ENCODE measurements at places on chromosomes 6 and 20.

GRCh38 chr6:44272999-44273566 is 2.8 kb downstream of the TMEM151B start:
- DNase-seq = no peak

DNA sequence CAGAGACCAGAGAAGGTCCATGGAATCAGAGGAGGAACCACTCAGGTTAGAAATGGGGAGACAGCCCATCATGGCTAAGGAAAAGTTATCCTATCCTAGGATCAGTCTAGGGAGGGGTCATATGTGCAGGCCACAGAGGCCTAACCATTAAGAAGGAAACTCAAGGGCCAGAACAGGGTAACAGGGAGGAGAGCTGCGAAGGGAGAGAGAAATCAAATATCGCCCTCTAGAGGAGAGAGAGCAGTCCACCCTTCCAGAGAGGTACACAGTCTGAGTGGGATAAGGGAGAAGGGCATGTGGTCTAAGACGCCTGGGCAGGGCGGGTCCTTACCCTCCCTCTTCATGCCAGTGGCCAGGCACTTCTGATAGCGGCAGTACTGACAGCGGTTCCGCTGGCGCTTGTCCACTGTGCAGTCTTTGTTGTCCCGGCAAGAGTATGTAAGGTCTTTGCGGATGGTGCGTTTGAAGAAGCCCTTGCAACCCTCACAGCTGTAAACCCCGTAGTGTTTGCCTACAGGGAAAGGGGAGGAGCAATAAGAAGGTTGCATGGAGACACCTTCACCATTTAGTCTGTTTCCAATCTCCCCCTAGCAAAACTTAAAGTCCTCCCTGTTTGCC is 2.9 kb downstream of the RXRB start:
- DNase-seq = peak; percentile 66

DNA sequence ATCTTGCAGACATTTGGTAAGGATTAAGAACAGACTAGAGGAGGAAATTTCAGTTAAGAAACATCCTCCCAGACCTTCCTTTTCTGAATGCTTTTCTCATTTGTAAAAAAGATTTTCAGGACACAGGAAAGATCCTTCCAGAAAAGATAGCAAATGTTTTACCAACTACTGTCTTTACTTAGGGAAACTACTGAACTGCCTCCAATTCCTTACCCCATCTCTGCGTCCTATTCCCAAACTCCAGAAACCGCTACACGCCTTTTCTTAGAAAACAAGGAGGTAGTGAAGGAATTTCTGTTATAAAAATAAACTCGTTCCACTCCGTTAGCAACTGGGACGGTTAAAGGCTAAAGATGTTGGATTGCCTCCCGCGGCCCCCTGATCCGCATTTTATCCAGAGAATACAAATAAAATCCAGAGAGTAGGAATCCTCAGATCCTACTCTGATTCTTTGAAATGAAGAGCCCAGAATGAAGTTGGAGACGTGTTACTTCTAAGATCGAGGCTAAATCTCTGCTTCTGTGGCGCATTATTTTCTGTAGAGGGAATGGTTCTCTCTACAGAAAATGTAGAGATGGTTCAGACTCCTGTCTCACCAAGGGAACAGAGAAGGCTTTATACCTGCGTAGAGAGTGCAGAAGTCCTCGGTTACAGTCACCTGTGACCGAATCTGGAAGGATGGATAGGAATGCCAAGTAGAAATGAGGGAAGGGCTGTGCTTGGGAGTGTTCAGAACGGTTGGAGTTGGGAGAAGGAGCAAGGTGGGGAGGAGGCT is 133.0 kb downstream of the GPX5 start:
- DNase-seq = peak; percentile 21

- no peak for DNase-seq
Measured at GRCh38 chr6:42007286-42008137, 42.8 kb upstream of the TAF8 start.

DNA sequence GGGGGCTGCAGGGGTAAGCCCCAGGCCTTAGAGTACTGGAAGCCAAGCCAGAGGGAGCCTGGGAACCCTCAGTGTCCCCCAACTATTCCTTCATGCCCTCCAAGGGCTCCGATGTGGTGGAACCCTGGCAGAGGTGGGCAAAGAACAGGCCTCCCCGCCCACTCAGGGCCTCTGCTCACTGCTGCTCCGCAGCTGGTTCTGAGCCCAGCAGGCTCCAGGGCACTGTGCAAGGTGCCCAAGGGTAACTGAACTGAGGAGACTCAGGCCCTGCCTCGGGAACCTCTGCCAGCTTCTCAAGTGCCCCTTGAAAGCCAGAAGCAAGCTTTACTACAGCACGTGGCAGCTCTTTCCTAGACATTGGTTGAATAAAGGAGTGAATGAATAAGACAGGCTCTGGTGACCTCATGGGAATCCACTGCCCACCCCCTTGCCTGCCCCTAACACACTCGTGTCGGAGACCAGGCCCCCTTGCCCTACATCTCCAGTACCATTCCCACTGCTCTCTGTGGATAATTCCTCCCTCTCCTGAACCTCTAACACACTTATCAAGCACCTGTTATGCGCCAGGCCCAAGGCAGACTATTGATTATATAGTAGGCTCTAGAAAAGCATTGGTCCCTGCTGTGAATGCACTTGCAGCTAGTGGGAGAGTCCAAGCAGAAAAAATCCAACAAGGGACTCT is 55.0 kb downstream of the TOX2 start:
- DNase-seq = no peak

- DNase-seq = no peak
Measured at GRCh38 chr20:62964700-62965099, 12.2 kb downstream of the SLC17A9 start.

DNA sequence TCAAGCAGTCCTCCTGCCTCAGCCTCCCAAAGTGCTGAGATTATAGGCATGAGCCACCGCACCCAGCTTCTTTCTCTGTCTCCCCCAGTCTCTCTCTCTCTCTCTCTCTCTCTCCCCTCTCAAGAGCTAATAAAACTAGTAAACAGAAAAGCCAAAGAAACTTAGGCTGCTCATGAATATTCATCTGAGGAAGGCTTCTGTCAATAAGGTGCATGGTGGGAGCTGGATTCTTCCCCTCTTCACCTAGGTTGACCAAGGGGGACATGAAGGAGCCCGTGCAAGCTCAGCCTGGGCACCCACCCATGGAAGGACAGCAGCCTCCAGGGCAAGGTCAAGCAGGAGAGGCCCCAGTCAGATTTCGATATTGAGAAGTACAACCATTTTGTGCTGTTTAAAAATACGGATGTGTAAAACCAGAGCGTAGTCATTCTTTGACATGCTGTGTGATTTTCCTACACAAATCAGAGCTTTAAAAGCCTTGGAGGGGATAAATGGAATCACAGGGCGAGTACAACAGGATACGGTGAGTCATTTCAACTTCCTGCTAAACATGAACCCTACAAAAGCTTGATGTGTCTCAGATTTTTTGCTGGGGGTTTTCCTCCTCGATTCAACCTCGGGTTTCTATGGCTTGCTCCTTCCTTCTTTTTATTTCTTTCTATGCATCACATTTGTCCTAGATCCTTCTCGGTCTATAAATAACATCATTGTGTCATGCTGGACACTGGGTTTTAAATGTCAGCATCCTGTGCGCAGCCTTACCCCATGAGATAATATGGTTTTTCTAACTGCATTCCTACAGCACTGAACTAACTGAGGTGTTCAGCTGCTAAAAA is 368.9 kb upstream of the JARID2 start:
- peak; percentile 82 for DNase-seq

DNA sequence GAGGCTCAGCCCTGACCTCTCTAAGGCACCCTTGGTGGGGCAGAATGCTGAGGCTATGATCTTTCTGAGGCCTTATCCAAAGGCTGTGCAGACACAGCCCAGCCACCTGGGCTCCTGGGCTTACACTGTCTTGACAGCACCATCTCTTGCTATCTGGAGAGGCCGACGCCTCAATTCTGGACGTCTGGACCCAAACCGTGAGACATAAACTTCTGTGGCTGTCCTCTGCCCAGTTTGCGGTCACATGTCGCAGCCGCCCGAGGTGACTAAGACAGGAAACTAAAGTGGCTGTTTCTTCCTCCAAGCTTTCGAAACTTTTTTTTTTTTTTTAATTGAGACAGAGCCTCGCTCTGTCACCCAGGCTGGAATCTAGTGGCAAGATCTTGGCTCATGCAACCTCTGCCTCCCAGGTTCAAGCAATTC is 49.3 kb downstream of the PRR18 start:
- DNase-seq = peak; percentile 25

DNA sequence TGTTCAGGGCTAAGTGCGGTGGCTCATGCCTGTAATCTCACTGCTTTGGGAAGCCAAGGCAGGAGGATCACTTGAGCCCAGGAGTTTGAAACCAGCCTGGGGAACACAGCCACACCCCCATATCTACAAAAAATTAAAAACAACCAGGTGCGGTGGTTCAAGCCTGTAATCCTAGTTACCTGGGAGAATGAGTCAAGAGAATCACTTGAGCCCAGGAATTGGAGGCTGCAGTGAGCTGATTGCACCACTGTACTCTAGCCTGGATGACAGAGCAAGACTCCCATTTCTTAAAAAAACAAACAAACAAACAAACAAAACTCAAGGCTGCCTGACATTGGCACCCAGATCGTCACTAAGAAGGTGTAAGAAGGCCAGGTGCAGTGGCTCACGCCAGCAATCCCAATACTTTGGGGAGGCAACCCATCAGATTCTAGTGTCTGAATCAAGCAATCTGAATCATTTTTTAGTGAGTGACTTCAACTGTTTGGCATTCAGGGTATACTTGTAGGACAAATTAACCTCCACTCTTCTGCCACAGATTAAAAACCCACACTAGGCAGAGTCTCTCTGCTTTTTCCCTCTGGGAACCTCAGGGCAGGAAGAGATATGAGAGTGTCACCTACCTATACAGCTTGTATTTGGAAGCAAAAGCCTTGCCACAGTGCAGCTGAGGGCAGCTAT is 6.1 kb downstream of the PLAGL2 start:
- no peak for DNase-seq

GRCh38 chr6:63739094-63739687 is 103.6 kb downstream of the PHF3 start:
- no peak for DNase-seq

DNA sequence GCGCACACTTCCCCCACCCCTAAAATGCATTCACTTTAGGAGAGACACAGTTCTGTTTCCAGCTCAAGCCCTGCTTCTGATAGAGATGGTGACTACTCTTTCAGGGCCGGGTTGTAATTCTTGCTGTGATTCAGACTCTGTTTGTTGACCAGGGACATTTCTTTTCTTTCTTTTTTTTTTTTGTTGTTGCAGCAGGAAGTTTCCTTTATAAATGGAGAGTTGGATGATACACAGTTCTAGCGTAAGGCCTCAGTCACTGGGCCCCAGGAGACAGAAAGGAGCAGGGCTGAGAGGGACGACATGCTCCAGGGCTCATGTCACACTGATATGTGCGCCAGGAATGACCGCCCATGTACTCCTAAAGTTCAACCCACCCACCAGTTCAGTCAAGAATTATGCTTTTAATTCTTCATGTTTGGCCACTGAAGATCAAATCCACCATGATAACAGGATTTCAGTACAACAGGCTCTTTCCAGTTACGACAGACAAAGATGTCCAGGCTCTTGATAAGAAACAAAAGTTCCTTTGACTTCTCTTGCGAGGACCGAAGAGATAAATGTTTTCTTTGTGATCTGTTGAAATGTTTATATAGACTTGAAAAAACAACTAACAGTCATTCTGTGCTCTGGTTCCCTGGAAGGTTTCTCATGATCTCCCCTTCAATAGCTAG is 142.5 kb downstream of the CD164 start:
- DNase-seq = peak; percentile 59

DNA sequence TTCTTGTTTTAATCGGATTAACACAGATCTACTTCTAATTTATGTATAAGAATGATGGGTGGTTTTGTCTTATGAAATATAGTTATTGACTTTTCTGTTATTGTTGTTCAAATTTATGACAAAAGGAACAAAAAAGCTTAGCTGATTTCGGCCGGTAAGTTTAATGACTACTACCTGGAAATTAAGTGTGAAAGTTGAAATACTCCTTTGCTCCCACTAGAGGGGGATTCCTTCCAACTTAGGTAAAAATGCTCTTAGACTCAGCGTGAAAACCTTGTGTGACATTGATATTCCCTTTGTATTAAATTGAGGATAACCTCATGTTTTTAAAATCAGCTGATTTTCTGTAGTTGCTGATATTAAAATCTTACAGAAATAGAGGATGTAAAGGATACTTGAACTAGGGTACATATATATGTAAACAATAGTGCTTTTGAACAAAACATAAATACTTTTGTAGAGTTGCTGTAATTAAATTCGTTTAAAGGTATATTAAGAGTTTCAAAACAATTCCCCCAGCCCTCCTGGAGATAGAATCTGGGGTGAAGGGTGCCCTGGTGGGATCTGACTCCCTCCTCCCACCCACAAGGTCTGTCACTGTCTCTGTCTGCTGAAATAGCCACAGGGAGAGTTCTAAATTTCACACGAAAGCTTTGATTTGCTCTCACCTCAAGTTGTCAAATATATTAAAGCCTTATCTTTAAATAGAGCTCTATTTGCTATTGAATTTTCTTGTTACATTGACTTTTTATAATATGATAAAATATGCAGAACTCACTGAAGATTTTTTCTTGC is 257.5 kb downstream of the ARID1B start:
- DNase-seq = peak; percentile 61

GRCh38 chr20:13205848-13206434 is 15.1 kb upstream of the ISM1 start:
- DNase-seq = no peak
